Stimulated activated CD8-positive, alpha-beta memory T cell treated with anti-CD3 and anti-CD28 coated beads, Interleukin-12 subunit alpha, Interleukin-12 subunit beta, amount 100 ng/mL, for 4 hours (primary cell): ENCODE measurements at places on chromosomes 16 and 17.
A peak's percentile ranks its signal among the peaks of the same experiment; 100 is the strongest.

DNA sequence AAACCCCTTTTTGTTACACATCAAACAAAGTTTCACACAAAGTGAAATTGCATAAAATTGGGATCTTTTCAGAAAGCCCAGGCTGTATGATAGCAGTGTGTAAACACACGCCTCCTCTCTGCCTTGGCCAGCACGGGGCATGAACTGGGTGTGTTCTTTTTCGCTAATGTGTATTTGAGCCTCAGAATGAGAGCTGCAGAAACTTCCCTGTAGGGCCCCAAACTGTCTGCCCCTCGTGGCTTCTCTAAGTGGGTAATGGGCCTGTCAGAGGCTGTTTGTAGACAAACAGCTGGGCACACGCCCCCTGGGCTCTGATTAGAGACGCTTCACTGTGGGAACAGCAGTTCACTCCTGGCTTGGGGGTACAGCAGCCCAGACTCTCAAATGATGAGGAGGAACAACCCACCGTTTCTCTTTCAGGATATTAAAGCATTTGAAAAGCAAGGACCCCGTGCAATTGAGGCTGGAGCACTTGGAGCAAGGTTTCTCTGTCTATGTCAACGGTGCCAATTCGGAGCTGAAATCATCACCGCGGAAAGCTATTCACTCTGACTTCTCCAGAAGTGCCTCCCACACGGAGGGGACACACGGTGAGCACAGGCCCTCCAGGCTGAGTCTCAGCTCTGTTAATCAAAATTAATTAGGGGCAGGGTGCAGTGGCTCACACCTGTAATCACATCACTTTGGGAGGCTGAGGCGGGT lies 78.4 kb downstream of the KATNIP start:
- no peak for DNase-seq

DNA sequence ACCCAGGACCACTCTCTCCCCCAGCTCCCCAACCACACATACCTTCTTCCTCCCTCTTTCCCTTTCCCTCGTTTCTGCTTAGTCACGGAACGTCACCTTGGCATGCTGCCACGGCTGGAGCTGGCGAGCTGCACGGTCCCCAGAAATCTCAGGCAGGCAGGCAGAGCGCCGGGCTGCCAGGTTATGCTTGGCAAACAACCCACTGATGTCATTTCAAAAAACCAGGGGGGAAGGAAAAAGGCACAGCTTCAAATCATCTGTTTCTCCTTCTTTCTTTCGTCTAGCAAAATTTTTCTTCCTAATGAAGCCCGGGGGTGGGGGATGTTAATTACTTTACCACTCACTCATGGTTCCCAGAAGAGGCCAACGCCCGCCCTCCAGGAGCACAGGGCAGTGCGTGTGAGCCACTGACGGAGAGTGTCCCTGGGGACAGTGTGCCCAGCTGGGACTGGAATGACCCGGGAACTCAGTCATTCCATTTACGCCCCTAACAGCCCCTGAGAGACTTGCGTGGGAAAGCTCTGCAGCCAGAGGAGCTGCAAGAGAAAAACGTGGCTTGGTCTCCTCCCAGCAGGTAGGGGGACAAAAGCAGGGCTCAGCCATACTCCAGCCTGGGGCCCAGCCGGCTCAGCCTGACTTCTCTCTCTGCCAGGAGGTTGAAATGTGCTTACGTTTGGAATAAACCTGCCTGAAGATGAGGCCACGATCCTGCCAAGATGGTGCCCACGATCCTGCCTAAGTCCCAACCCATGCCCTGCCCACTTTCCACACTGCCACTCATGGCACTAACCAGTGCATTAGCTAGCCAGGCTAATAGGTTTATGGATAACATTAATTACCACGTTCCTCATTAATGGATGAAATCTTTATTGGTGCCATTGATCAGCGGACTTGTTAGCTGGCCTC lies 198.9 kb downstream of the ZFHX3 start:
- DNase-seq, result no peak

DNA sequence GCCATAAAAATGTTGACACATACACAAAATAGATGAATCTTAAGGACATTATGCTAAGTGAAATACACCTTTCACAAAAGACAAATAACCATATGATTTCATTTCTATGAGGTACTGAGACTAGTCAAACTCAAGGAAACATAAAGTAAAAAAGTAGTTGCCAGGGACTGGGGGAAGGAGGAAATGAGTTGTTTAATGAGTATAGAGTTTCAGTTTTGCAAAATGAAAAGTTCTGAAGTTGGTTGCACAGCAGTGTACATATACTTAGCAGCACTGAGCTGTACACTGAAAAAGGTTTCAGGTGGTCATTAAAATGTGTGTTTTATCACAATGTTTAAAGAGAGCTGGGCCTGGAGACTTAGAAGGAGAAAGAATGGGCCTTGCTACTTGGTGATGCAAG lies 4.7 kb upstream of the SLC13A2 start:
- DNase-seq, result no peak

DNA sequence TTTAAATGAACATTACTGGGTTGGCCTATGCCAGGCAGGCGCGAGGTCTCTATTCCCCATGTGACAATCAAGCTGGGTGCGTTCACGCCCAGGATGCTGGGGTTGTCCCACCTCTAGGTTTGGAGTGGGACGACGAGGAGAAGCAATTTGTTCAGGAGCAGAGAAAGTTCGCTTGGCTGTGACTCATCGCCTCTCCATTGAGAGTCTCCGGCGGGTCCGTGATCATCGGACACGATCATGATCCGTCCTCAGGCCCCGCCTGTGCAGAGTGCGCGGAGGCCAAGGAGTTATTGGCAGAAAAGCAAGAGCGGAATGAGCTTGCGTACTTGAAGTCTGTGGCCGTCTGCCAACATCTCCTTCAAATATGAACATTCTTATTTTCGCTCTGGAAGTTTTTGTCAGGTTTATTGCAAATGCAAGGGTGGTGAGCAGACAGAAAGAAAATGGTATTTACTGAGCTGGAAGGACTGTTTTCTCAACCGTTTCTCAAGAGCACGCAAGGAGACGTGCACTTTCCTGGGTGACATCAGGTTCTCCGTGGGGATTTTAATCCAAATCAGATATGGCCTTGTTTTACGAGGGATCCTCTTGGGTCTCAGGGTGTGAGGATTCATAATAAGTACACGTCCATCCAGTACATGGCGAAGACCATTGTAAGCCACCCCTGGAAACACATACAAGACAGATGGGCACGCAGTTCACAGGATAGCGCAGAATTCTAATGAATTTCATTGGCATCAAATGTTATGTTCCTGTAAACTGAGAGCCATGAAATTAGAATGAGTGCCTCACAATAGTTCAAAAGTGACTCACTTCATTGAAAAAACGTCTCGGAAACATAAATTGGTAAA lies 70.1 kb upstream of the CREBBP start:
- no peak for DNase-seq

DNA sequence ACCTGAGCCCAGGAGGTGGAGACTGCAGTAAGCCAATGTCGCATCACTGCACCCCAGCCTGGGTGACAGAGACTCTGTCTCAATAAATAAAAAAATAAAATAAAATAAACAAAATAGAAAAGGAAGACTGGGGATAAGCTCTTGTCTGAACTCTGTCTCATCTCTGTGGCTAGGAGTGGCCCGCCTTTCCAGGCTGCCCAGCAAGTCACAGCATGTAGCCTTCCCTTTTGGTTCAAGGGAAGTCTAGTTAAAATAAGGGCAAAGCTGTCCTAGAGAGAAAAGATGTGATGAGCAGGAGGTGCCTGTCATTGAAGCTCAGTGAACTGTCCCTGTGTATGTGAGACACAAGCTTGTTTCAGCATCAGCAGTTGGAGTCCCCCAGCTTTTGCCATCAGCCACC lies 2.7 kb upstream of the GFAP start:
- DNase-seq, result no peak

DNA sequence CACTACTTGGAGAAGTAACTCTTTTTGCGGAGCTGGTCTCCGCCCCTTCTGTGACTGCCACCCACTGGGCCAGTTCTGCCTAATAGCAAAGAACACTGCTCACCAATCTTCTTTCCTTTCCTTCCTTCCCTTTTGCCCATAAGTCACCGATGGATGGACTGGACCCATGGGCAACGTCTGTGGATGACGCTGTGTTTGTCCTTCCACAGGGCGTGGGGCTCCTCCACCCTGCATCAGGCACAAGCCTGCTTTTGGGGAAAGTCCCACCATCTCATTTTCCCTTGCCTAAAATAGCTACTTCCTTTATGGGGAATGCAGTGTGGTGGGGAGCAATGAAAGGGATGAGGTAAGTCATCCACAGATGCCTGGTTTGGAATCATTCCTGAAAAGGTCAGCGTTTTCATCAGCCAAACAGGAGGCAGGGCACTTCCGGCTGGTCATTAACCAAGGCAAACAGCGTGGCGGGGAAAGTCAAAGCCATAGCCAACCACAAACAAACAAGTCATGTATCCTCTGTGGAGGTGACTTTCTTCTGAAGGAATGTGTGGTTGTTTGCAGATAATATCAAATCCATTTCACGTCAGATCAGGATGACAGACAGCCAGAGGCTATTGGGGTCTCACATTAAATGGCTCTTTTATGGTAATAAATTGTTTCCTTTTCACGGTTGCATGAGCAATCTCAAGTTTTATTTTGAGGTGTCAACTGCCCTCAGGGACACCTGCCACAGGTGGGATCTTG lies 30.7 kb upstream of the MED9 start:
- DNase-seq, result no peak

- DNase-seq, result no peak
Observed at GRCh38 chr16:68644296-68644695, 814 bp upstream of the CDH3 start.

DNA sequence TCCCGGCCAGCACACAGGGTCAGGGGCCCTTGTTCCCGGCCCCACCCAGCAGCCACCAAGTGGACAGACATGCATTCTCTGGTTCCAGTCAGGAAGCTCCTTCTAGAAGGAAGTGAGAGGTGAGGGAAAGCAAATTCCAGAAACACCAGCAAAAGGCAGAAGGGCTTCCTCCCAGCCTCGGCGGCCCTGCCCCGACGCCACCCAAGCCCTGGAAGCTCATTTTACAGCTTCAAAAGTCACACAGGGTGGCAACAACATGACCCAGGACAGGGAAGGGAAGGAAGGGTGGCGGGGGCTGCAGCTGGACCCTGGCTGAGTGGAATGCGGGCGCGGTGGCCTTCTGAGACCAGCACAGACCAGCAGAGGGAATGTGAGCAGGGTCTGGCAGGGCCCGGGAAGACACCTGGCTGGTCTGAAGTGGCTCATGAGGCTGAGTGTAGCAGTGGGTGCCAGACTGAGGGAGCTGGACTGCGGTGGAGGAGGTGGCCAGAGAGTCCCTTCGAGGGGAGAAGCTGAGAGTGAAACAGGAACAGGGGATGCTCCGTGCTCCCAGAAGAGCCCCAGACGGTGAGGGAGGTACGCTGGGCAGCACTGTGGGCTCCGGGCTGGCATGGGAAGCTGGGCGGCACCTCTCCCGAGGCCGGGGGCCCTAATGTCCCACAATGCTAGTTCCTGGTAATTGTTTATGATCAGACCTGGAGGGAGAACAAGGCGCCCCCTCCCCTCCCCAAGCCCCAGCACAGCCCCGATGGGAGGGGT lies 1.9 kb upstream of the UNC13D start:
- no peak for DNase-seq

GRCh38 chr16:31477220-31478216 lies 5.4 kb upstream of the SLC5A2 start:
- DNase-seq, result peak; percentile 15

DNA sequence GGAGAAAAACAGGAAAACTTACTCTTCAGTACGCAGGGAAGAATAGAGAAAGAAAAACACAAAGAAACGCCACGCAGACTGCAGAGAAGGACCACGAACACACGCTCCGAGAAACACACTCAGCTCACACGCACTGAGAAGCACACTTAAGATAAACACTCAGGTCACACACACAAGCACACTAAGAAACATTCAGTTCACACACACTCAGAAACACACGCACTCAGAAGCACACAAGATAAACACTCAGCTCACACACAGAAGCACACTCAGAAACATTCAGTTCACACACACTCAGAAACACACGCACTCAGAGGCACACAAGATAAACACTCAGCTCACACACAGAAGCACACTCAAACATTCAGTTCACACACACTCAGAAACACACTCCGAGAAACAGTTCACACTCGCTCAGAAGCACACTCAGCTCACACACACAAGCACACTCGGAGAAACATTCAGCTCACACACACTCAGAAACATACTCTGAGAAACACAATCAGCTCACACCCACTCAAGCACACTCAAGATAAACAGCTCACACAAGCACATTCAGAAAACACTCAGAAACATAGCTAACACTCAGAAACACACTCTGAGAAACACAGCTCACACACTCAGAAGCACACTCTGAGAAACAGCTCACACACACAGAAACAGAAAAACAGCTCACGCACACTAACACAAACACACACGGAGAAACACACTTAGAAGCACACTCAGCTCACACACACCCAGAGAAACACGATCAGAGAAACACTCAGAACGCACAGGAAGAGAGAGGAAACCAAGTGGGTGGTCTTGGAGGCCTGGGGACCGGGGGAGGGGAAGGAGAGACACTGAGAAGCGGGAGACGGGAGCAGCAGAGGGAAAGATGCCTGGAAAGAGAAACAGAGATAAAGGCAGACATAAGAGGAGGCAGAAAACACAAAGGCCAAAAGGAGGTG lies 908 bp downstream of the TMEM98 start:
- DNase-seq, result no peak

DNA sequence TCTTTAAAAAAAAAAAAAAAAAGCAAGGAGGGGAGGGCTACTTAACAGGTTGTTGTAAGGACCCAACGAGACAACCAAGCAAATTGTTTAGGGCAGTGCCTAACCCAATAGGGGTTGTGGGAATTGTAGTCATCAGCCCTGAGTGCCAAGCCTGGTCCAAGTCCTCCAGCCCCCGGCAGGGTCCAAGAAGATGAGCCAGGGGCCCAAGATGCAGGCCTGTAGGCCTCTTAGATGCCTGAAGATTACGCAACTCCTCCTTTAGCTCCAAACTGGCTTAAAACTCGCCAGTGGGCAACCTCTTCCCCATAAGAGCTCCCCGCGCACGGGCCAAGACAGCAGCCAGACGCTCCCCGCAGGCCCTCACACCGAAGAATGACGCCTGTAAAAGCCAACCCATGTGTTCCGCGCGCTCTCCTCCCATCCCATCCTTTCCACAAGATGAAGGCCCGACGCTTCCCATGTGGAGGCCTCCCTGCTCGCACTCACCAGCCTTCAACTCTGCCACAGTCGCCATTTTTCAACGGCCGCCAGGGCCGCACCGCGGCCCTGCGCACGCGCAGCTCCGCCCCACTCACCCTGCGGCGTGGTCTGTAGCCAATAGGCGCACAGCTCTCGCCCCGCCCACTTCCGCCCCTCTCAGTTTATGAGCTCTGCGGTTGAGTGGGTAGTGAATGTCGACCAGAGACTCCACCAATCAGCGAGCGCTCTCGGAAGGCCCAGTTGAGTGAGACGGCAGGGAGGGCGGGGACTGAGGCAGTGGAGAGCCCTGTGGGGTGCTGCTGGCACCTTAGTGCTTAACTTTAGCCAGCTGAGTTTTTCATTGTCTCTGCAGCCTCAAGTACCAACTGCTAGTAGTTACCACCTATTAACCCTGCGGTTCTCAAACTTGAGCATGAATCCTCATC lies at the start of gene CEP20:
TSS of gene CEP20 (minus strand) at position 532 of the 905 bp plus-strand sequence. CDS start at position 514, 18 bp downstream.
- DNase-seq, result peak; percentile 98

- DNase-seq, result no peak
Observed at GRCh38 chr16:3945751-3946603, 65.5 kb upstream of the CREBBP start.
